ENCODE measurements at places on chromosomes 4 and X.

DNA sequence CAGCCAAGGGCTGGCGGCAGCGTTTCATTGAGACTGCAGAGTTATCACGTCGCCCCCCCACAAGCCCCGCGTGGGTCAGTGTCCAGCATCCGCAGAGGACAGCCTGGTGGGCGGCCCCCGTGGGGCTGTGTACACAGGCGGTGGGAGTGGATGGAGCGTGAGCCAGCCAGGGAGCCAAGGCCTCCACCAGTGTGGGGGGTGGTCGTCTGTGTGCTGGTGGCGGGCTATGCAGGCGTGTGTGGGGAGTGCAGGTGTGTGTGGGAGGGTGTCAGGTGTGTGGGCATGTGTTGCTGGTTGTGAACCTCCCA is 56.5 kb upstream of the NKX1-1 start:
- no peak for DNase-seq

GRCh38 chrX:74117962-74118902 is 185.7 kb upstream of the ZCCHC13 start:
- peak; percentile 15 for DNase-seq

DNA sequence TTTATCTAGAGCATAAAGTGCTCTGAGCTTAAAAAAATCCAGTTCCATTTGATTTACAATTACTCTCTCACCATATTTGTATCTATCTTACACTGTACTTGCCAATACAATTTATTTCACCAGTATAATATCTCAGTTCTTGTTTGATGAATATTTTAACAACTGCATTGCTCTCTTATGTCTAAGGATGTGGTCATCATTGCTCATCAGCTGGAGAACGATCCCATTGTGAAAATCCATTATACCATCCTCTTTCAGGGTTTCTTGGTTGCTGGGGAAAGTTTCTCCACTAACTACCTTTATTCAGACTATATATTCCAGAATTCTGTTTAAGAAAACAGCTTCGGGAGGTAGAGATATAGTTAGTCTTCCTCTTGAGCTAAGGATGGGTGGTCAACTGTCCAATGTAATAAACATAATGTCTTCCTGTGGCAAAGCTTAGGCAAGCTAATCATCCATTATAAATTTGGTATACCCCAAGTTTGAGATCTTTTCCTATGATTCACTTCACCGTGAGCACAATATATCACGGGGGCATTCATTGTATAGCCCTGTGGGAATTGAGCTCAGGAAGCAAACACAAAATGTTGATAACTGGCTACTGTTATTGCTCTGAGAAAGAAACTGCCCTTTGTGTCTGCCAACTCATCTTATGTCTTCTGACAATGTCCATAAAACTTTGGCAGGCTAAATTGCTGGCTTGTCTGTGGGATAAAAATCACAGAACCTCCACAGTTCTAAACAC is 2361.9 kb downstream of the ARAP2 start:
- peak; percentile 7 for DNase-seq

DNA sequence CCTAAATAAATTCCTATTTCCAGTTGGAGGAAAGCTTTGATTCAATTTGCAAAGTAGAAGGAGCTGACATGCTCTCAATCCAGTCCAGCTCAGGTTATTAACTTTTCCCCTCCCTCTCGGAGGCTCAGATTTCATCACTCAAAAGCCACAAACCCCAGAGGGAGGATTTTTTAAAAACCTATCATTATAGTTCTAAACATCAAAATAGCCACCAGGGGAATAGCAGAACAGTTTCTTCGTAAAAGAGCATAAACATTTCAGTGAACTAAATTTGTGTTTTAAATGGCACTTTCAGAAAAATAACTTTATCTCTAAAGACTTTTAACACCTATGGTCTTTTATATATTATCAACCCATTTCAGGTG is 8.8 kb downstream of the GPRIN3 start:
- peak; percentile 8 for DNase-seq

DNA sequence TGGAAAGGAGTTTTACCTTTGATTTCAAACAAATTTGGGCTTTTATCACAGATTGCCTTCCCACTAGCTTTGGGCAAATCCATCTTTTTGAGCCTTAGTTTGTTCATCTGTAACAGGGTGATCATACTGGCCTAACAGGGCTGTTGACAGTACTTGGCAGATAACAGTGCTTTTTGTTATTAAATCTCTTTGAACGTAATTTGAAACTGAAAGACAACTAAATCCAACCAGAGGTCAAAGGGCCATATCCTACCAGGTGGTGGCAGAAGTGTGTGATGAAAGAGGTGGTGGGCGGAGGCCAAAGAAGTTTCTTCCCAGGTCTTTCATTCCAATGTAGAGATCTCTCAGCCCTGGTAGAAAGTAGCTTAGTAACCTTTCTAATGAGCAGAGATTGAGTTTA is 35.2 kb upstream of the TADA2B start:
- no peak for DNase-seq

DNA sequence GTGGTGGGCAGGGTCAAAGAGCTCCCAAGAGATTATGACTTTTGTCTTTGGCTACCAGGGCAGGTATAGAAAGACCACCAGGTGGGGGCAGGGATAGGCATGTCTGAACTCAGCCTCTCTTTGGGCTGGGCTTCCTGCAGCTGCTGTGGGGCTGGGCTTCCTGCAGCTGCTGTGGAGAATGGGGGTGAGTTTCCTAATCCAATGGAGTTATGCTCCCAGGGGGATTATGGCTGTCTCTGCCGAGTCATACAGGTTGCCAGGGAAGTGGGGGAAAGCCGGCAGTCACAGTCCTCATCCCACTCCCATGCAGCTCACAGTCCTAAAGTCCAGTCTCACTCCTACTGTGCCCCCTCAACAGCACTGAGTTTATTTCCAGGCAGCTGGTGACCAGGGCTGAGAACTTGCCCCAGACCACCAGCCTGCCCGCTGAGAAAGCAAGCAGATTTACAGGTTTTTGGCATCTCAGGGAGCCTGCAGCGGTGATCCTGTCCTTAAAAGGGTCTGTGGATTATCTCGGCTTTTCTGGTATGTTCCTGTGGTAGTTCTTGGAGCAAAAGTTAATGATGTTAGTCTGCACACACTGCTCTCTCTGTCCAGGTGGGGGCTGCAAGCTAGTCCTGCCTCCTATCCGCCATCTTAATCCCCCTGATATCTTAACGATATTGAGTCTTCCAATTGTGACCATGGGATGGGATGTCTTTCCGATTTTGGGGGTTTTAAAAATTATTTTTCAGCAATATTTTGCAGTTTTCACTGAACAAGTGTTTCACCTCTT is 133.4 kb downstream of the RTL9 start:
- no peak for DNase-seq

Data from EH (cell line).